ENCODE measurements at places on chromosomes 3 and 15.

DNA sequence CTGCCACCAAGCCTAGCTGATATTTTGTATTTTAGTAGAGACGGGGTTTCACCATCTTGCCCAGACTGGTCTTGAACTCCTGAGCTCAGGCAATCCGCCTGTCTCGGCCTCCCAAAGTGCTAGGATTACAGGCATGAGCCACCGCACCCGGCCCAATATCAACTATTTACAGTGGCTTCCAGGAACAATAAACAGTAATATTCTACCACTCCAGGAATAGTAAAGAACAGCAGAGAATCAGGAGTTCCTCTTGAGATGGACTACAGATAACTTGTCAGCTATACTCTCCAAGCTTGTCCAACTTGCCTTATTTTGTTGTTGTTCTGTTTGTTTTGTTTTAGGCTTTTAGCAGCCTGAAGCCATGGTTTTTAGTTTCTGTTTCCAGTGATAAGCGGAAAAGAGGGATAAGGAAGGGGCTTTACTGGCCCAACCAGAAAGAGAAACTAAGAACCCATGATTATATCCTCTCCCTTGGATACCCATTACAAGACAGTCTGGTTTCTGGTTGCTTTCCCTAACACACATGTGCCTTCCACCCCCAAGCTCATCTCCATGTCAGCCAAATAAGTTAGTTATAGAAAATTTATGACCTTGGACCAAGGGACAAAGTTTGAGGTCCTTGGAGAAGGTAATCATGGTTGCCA lies 36.7 kb downstream of the ARHGEF3 start:
- no peak for DNase-seq

- DNase-seq = no peak
Measured at GRCh38 chr15:71131601-71132362, 16.5 kb downstream of the THSD4 start.

DNA sequence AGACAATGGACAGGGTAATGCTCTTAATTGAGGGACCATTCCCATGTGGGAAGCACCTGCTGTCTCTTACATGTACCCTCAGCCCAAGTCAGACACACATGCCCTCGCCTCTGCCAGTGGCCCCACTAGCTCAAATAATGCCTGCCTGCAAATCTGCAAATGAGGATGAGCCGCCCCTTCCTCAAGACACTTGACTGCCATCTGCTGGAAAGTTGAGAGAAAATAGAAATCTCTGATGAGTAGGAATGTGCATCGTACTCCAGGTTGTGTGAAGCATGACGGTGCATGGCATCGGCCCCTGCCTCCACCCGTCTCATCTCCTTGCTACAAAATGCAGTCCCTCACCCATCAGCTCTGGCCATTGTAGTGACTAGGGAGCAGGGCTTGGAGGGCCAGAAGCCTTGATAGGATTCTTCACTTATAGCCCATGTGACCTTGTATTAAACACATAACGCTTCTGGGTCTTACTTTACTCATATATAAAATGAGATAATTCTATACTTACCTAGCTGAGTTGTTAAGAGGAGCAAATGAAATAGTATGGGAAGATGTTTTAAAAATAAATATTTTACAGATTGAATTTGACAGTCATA lies 6.3 kb upstream of the SCN5A start:
- no peak for DNase-seq

GRCh38 chr3:81013360-81013759 lies 748.1 kb downstream of the GBE1 start:
- DNase-seq = no peak

- DNase-seq = no peak
Measured at GRCh38 chr3:153590051-153590450, 428.0 kb downstream of the RAP2B start.

DNA sequence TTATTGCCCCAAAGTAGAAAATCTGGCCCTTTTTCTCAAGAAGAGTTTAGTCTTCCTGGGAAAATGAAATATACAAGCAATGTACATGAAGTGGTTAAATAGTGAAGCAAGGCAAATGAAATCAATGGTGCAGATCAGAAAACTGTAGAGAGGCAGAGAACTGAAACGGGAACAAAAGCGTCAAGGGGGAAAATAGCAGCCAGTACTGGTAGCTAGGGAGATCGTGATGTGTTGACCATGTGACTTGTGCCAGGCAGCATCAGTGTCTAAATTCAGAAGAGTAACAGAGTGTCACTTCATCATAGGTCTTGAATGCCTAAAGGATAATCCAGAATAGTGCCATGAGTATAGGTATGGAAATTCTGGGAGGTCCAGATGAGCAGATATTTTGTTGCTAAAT lies 163.1 kb downstream of the CHL1 start:
- DNase-seq = no peak

DNA sequence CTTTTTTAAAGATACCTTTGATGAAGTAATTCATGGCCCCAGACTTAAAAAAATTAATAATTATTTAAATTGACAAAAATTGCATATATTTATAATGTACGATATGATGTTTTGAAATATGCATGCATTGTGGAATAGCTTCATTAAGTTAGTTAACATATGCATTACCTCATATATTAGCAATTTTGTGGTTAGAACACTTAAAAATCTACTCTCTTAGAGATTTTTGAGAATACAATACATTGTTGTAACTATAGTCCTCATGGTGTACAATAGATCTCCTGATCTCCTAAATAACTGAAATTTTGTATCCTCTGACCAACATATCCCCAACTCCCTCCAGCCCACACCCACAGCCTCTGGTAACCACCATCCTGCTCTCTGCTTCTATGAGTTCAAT lies 104.1 kb downstream of the PEX5L start:
- no peak for DNase-seq
